ENCODE measurements at places on chromosomes 6 and 20.

GRCh38 chr6:162620073-162620472 is 107.5 kb downstream of the PRKN start:
- no peak for DNase-seq

DNA sequence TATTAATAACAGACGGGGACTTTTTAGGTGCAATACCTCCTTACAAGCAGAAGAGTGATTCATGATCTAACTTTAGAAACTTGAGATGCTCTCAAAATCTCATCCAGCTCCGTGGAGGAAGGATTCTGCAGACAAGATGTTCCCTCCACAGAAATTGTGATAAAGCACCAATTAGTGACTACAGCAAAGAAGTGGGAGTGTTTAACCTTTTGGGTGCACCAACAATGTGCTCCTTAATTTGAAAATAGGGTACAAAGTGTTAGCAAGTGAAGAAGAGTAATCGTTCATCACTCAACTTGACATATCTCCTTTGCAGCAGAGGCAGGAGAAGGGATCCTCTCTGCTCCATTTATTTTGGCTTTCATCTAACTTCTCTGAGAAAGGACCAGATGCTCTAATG is 22.8 kb upstream of the SCP2D1 start:
- no peak for DNase-seq

DNA sequence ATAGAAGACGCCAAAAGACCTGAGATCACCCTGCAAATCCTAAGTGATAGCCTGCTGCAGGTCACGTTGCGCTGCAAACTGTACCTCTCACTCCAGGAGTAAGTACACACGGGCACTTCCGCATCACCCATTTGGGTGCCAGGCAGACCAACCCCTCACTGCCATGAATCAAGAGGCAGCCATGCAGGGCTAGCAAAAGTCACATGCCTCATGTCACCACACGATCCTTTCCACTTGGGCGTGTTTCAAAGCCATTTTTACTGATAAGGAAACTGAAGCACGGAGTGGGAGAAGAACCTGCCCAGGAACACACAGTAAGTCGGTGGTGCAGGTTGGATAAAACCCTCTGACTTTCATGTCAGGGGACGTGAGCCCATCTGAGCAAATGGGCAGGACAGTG is 37.0 kb downstream of the BPIFB1 start:
- no peak for DNase-seq

GRCh38 chr20:9792674-9793073 is 46.2 kb downstream of the PAK5 start:
- no peak for DNase-seq

- no peak for DNase-seq
These were observed 44.9 kb downstream of the IRF4 start for GRCh38 chr6:436308-437036.

- no peak for DNase-seq
These were observed 24.1 kb downstream of the TREM1 start for GRCh38 chr6:41262401-41262800.

DNA sequence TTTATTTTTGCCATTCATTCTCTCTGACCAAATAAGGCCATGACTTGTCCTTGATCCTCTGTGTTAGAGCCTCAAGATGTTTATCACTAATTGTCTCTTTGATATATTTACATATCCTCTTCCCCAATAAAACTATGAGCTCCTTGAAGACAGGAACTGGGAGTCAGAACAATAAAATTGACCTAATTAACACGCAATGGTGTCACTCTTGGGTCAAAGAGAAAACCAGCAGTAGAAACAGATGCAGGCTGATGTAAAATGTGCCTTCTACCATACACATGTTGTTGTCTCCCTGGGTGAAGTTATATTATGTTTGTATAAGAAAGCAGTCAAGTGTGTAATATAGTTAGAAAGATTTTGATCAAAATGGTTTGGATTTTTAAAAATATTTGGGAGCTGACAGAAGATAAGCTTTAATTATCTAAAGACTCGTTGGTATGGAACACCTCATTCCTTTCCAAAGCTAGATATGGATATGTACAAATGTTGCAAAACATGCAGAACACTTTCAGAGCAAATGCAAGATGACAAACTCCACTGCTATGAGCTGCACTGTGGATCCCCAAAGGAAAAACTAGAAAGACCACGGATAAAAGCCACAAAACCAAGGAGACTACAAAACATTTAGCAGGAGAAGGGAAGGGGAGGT is 109.7 kb upstream of the STMND1 start:
- no peak for DNase-seq

- DNase-seq: no peak
These were observed 43.0 kb upstream of the TRIM39 start for GRCh38 chr6:30283761-30284160.

DNA sequence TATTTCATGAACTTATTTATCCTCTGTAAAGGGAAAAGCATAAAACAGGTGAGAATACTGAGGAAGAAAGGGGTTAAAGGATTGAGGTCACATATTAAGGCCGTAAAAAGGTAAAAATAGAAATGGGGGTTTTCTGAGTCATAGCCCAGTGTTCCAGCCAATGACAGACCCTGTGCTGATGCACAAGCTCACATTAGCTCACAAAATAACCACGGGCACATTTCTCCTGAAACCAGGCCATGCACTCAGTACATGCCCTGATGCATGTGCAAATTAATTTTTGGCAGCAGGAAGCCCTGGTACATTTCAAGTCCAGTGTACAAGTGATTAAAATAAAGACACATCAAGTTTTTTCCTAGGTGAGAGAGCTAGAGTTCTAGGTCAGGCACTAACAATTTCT is 194.4 kb downstream of the TMEM200A start:
- no peak for DNase-seq

- no peak for DNase-seq
These were observed 226.7 kb upstream of the PRDM1 start for GRCh38 chr6:105859457-105859856.

GRCh38 chr20:4063631-4064030 is 48.3 kb upstream of the RNF24 start:
- DNase-seq: no peak

- DNase-seq: no peak
These were observed 191.0 kb downstream of the BACH2 start for GRCh38 chr6:90105506-90106170.
